Stimulated activated CD4-positive, alpha-beta T cell treated with anti-CD3 and anti-CD28 coated beads, Interleukin-1b, Interleukin-23, amount 100 ng/mL, for 24 hours (primary cell): ENCODE measurements at places on chromosomes 5 and 9.

DNA sequence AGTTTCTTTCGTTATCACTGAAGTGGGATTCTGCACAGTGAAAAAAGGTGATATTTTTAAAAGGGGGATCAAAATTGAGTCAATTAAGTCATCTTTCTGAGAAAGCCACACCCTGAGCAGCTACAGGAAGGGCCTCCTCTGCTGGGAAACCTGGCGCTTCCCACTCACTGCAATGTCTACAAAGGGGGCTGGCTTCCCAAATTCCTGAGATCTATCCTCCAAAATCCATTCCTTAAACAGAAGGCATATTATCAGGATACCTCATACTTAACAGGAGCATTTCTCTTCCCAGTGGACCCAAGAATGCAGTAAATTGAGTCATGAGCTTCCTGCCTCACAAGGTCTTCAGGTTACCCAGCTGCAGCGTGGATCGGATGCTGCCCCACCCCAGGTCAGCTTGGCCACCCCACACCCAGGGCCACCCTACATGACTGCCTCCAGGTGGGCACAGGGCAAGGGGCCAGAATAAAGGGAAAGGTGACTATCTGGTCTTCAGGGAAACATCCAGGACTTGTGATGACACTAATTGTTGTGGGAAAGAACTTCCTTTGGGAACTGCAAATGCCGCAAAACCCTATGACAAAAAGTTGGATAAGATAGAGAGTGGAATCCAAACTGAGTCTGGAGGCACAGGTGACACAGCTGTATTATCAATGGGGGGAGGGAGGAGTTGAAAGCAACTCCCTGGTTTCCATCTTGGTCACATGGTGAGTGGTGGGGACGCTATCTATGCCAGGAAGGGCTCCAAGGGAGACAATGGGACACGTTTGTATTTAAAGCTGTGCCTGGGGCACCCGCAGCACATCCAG lies 42.3 kb downstream of the ROR2 start:
- no peak for DNase-seq

GRCh38 chr5:111892949-111893348 lies 136.0 kb upstream of the NREP start:
- no peak for DNase-seq

DNA sequence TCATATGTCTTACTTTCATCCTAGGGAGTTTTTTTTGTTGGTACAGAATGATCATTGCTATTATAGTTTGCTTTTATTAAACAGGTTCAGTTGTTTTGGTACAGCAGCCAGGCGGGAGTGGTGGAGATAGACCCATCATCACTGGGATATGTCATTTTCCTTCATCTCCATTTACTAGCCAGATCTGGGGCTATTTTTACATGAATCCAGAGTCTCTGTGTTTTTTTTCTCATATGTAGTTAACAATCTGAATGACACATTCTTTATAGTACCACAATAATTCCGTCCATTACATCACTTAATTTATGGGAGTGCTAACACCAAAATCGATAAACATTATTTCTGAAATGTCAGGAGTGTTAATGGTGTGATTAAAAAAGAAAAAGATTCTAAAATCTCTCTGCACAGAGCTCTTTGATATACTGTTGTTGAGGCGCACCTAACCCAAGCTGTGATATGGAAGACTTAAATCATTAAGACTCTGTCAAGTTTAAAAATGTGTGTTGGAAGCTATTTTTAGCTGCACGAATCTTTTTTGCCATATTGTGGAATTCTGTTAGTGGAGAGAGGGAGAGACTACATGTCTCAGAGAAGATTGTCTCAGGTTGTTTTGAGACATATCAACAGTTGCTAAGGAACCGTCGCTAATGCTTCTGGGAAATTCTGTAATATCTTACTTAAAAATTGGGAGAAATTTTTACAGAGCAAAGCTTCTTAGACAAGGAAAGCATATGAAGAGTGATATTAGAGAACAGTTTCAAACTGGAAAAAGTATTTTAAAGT lies 59.6 kb downstream of the RPS23 start:
- no peak for DNase-seq

GRCh38 chr5:165574100-165574499 lies 2068.7 kb downstream of the MAT2B start:
- DNase-seq = no peak

DNA sequence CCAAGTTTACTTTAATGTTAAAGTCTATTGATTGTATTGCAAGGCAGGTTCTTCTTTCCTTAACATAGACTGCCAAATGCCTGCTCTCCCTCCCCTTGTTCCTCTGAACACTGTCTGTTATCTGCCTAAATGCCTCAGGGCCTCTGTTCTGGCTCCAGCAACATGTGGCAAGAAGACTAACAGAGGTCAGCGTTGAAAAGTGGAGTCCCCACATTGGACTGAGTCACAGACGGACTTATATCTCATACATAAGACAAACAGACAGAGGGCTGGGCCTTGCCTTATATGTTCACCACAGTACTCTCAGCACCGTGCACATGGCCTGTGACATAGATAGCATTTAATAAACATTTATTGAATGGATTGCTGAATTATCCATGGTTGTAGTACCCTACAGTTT lies 91.4 kb downstream of the TSSK1B start:
- no peak for DNase-seq

GRCh38 chr5:81553567-81554212 lies 159.8 kb upstream of the ACOT12 start:
- DNase-seq = no peak

- DNase-seq = no peak
These were observed 8.5 kb downstream of the ELL2 start for GRCh38 chr5:95953021-95953702.

DNA sequence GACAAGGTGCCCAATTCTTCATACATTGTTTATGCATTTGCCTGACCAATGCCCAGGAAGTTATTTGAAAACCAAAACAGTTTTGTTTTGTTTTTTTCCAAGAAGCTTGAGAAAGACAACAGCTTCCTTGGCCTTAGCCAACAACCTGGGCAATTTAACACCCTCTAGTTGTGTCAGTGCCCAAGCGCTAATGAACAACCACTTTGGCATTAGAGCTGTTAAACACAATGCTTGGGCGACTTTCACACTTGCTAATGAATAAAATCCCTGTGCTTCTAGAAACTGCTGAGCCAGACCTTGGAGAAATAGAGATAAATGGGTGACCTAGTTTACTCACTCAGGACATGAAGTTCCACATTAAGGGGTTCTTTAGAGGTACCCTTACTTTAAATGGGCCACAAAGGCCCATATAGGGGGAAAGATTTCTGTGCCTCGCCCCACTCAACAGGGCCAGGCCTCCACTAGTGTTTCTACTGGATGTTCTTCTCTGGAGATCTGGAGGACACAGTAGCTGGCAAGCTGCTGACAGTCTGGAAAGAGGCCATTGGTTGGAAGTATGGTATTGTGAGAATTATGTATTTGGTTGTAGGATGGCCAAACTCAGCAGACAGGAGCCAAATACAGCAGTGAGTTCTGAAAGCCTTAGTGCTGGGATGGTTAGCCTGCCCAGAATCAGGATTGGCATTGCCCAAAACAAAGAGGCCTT lies 179.8 kb downstream of the DOCK8 start:
- DNase-seq = no peak
